Right ventricle myocardium superior (tissue), 1 donor: ENCODE measurements at places on chromosomes 4 and X. TPM values are rescaled to one million over a fixed set of nuclear protein-coding genes. Genes with fewer than 3 reads are reported as not detected.

The CXCR3 gene
- total RNA-seq: 0.22 TPM

GRCh38 chrX:323721-324628 lies 5.4 kb upstream of the GTPBP6 start:
- DNase-seq: peak; percentile 55

DNA sequence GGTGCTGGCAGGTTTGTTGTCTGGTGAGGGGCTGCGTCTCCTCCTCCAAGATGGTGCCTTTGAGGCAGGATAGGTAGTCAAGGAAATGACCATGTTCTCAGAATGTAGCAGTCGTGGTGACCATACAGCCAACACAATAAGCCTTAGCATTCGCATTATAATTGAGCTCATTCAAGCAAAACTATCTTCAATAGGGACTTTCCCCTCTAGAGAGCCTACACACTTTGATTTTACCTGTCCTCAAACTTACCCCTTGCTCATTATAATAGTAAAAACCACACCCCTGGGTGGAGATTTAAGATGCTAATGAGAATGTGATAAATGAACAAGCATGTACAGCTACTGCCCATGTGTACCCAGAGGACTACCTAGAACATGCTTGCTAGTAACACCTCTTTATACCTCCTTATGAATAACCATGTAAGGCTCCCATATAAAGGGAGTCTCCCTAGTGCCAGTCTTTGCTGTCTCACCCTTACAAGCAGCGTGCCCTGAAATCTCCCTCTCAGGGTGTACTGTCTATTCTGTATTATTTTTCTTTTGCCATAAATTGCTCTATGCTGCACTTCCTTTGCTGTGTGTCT lies 48.2 kb downstream of the FGFBP1 start:
- no peak for DNase-seq

GRCh38 chrX:154368630-154369448 lies 5.6 kb downstream of the FLNA start:
- DNase-seq: peak; percentile 83
